GDM1 (cell line): ENCODE measurements at places on chromosomes 6 and 20.

GRCh38 chr20:37267667-37268313 is 6.2 kb upstream of the GHRH start:
- DNase-seq = no peak

- DNase-seq = no peak
Observed at GRCh38 chr6:148179786-148180185, 162.9 kb upstream of the SASH1 start.

- DNase-seq = no peak
Observed at GRCh38 chr6:42644211-42644610, 78.2 kb downstream of the PRPH2 start.

GRCh38 chr6:3456898-3457709 is at the start of gene SLC22A23:
Gene SLC22A23, minus strand, starts transcription at chr6:3457050. Its CDS starts 491 bp downstream, at chr6:3456559.
- no peak for DNase-seq

GRCh38 chr6:116941727-116942126 is 64.7 kb downstream of the RFX6 start:
- no peak for DNase-seq

- no peak for DNase-seq
Observed at GRCh38 chr20:34525709-34526416, 9.6 kb downstream of the DYNLRB1 start.

DNA sequence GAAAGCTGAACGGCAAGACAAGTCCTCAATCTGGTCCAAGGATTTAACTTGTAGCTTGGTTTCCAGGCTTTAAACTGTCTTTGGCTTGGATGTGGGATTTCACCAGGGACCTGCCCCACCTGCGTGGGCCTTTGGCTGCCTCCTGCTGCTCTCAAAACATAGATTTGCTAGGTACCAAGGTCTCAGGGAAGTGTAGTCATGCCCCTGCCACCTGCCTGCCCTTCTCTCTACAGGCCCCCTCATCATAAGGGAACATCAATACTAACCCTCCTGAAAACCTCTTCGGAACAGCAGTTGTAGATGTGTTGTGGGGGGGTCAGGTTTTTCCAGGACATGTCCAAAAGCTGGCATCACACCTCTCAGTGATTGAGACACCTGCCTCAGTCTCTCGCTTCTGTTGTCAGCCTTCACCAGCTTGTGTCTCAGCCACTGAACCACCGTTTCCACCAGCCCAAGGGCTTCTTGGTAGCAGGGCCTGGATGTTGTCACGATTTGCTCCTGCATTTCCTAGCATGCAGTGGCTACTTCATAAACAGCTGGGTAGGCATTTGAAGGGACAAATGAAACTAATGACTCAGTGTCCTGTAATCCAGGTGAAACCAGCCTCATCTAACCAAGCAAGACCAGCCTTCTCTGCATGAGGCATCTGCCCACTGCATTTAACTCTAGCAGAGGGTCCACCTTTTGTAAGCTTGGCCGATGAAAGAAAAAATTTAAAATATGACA is 141.6 kb upstream of the THBS2 start:
- no peak for DNase-seq

DNA sequence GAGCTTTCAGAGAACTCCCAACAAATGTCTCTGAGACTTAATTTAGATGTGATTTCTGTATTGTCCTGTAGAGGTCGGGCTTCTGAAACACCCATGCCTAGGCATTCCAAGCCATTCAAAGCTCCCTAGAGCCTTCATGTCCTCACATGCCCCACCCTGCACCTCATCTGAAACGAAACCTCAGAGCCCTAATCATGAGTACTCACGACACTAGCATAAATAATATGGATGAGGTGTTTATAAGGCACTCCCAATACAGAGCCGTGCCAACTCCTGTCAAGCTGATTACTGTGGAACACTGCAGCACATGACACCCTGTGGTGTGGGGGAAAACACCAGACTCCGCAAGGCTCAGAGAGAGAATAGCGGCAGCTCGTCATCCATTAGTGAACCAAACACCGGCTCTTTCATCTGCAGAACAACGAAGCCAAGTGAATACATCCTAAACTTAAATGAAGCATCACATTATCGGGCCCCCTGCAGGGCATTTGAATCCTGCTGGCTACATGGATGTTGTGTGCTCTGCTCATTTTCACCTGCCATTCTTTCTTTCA is 83.8 kb downstream of the FNDC1 start:
- no peak for DNase-seq

GRCh38 chr20:61442075-61442670 is 190.1 kb downstream of the CDH4 start:
- no peak for DNase-seq

GRCh38 chr20:38043512-38044300 is 10.2 kb downstream of the RPRD1B start:
- DNase-seq = no peak

DNA sequence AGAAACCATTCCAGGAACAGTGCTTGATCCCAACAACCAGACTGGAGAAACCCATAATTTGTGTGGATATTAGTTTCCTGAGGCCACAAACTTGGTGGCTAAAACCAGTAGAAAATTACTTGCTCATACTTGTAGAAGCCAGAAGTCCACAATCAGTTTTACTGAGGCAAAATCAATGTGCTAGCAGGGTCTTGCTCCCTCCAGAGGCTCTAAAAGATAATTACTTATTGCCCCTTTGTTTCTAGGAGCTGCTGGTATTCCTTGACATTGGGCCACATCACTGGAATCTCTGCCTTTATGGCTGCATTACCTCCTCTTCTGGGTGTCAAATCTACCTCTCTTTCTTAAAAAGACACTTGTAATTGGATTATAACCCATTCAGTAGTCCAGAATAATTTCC is 142.2 kb upstream of the SAMD5 start:
- DNase-seq = no peak

GRCh38 chr20:41927655-41928054 is 309.5 kb upstream of the CHD6 start:
- DNase-seq = no peak

DNA sequence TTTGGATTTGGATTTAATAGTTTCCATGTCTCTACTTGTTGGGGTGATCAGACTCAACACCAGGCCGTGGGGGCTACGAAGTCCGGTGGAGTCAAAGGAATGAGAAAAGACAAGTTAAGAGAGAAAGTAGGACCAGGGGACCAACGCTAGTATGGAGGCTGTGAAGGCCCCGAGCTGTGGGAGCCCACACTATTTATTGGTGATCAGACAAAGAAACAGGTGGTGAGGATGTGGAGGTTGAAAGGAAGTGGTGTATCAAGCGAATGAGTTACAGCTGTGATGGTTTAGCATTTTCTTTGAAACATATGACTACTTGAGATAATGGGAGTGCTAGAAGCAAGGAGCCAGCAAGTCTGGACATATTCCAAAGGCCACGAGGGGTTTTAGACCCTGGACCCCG is 62.4 kb downstream of the AKAP7 start:
- no peak for DNase-seq

- DNase-seq = no peak
Observed at GRCh38 chr6:35260591-35261570, 1.3 kb downstream of the ZNF76 start.

DNA sequence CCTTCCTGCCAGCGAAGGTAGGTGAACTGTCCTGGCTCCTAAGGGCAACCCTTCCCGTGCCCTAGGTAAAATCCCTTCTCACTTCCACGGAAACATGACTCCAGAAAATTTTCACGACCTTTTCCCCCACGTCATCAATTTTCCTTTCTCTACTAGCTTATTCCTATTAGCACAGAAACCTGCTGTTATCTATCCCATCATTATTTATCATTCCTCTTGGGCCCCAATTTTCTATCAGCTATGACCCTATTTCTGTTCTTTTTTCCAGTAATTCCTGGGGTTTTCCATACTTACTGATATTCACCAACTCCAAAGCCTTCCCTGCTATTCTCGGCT is 23.8 kb upstream of the GCM1 start:
- DNase-seq = no peak

- DNase-seq = no peak
Observed at GRCh38 chr6:137218473-137218916, 690 bp downstream of the IFNGR1 start.

DNA sequence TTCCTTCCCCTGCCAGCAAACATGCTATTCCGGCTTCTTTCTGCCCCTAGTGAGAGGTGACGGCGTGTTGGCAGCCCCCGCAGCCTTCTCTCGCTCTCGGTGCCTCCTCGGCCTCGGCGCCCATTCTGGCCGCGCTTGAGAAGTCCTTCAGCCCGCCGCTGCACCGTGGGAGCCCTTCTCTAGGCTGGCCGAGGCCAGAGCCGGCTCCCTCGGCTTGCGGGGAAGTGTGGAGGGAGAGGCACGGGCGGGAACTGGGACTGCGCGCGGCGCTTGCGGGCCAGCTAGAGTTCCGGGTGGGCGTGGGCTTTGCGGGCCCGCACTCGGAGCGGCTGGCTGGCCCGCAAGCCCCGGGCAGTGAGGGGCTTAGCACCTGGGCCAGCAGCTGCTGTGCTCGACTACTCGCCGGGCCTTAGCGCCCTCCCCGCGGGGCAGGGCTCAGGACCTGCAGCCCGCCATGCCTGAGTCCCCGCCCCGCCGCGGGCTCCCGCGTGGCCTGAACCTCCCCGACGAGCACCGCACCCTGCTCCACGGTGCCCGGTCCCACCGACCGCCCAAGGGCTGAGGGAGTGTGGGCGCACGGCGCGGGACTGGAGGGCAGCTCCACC is 20.0 kb upstream of the PXDC1 start:
- no peak for DNase-seq

DNA sequence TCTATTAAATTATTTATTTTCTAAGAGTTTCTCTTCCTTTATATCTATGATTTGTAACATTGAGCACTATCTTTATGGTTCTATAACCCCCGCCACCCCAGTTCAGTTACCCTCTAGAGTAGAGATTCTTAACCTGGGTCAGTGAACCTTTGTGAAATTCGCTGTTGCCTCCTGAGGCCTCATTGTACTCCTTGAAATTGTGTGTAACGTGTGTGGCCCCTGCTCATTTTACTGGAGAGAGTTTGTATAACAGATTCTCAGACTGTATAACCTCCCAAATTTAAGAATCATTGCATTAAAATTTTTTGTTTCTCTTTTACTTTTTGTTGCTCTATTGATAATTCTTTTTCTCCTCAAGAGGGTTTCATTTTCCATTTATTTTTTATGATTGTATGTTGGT is 65.3 kb downstream of the ADGRG6 start:
- no peak for DNase-seq

DNA sequence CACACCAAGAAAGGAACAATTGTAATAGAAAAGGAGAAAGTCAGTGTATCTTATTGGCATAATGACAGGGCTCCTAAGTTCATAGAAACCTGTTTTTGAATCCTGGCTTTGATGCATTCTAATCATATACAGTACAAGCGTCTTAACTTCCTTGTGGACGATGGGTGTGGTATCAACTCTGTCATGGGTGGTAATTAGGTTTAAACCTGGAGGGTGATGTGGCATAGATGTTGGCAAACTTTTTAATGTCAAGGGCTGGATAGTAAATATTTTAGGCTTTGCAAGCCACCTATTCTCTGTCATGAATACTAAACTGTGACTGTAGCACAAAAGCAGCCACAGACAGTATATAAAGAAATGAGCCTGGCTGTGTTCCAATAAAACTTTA is 138.7 kb upstream of the EDN1 start:
- DNase-seq = no peak

DNA sequence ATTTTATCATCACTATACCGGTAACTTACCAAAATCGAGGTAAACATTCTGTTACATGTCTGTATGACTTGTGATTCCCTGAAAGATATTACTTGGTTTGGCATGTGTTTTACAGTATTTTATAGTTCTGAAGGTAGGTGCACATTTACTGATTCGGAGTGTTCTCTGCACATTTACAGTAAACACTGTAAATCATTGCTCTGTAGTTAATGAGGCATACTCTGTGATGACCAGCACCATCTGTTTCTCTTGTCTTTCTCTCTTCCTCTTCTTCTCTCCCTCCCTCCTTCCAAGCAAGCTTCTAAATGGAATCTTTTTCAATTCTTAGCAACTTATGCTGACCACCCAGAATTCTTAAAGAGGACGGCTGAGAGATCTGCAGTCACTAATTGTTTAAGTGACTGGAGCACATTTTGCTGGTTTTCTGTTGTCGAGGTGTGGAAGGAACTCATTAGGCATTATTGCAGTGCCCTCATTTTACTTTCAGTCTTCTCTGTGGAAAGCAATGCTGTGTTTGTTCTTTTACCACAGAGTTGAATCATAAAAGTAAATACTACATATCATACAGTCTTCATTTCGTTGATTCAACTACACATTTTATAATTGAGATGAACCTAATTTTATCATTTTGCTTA is 126.5 kb downstream of the UTRN start:
- DNase-seq = no peak

DNA sequence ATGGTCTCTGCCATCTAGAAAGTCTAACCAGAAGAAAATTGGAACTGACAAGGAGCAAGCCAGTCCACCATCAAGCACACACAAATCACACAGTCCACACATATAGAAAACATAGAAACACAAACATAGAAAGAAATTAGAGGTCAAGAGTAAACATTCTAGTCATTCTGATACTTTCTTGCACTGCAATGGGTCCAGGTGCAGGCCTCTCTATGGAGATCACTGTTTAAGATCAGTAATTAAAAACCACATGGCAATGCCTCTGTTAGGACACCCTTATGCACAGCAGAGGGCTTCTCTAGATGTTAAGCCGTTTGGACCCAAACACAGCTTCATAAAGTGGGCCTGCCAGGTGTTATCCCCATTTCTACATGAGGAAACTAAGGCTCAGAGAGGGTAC is 42.8 kb upstream of the SLC22A23 start:
- no peak for DNase-seq

DNA sequence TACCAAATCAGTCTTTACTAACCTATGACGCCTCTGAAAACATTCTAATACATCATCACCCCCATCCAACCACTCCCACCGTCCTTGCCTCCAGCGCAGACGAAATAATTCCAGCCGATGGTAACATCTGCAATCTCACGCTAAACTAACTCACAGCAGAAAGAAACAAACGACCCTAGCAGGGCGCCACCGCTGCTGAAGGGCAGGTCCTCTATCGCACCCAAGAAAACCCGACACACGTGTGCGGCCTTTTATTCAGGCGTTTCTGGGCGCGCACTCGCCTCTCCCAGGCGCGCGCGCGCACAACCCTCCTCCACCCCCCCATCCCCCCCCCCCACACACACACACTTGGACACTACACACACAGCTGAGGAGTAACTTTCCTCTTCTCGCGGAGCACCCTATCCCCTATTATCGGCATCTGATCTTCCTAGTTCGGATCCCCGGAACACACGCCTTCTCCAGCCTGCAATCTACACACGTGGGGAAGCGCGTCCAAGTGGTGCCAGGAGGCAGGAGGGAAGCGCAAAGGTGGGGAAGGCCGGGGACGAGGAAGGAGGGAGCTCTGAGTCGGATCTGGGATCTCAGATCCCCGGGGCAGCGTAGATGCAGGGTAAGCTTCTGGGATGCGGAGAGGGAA is 1.4 kb downstream of the GFOD1 start:
- no peak for DNase-seq
